ENCODE measurements at places on chromosomes 5 and 9. TPM values are rescaled to one million over a fixed set of nuclear protein-coding genes. Genes with fewer than 3 reads are reported as not detected.

The SNX2 gene
- 61.5 TPM for polyA plus RNA-seq

The GABRB2 gene
- polyA plus RNA-seq, result 0.55 TPM

The LPAR1 gene
- 42.0 TPM for polyA plus RNA-seq

The LCN10 gene
- 9.2 TPM for polyA plus RNA-seq

The PCA3 gene
- 0.79 TPM for polyA plus RNA-seq

The MTREX gene
- 15.0 TPM for polyA plus RNA-seq

The FOXD4L3 gene
- not detected for polyA plus RNA-seq

The APBA1 gene
- 3.0 TPM for polyA plus RNA-seq

The QRFP gene
- polyA plus RNA-seq, result not detected

The DROSHA gene
- 40.6 TPM for polyA plus RNA-seq

The ADCY2 gene
- 0.90 TPM for polyA plus RNA-seq

The SH3TC2 gene
- polyA plus RNA-seq, result 1.0 TPM

The BSPRY gene
- polyA plus RNA-seq, result 21.8 TPM

The OLFM1 gene
- 4.2 TPM for polyA plus RNA-seq

The CDC25C gene
- 2.8 TPM for polyA plus RNA-seq

The CCNJL gene
- 4.7 TPM for polyA plus RNA-seq

The ABO gene
- polyA plus RNA-seq, result 27.3 TPM

The TNC gene
- polyA plus RNA-seq, result 1.2 TPM

The SLC45A2 gene
- polyA plus RNA-seq, result not detected

The TLX3 gene
- polyA plus RNA-seq, result not detected

The KIF27 gene
- polyA plus RNA-seq, result 0.23 TPM

The ADAMTS6 gene
- polyA plus RNA-seq, result 0.74 TPM

The SHOC1 gene
- not detected for polyA plus RNA-seq

The STC2 gene
- polyA plus RNA-seq, result 3.3 TPM

The EPB41L4B gene
- polyA plus RNA-seq, result 160 TPM

The CDKN2A gene
- polyA plus RNA-seq, result 2.5 TPM

The CCDC183 gene
- polyA plus RNA-seq, result 3.0 TPM

The RAD17 gene
- 13.2 TPM for polyA plus RNA-seq

The SV2C gene
- polyA plus RNA-seq, result not detected

The LCN12 gene
- not detected for polyA plus RNA-seq

The CER1 gene
- not detected for polyA plus RNA-seq

The ZDHHC11B gene
- polyA plus RNA-seq, result 2.0 TPM

The NPR3 gene
- polyA plus RNA-seq, result 0.23 TPM

The LCN1 gene
- 0.10 TPM for polyA plus RNA-seq

The FCN2 gene
- not detected for polyA plus RNA-seq

Measured in sigmoid colon (tissue), 7 donors.